ENCODE measurements at places on chromosomes 3 and 15.
A peak's percentile ranks its signal among the peaks of the same experiment; 100 is the strongest.

DNA sequence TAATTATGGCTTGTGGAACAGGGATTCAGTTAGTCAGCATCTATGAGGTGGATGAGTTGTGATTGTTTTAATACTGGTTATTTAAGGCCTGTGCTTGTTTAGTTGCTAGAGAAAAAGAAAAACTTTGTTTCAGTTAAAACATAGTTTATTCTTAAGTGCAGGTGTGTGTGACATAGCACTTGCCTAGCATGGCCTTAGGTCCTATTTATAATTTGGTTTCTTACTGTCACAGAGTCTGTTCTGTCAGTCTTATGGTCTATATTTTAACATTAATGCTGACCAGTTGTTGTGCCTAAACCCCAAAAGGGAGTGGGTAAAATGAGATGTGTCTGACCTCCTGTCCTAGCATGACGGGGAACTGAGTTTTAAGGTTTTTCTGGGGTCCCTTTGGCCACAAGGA lies 486.3 kb downstream of the ZIC1 start:
- no peaks in the 10 kb centered on the region for H3K4me1 ChIP-seq
- no peak overlapping the region for H3K27ac ChIP-seq
- H3K4me3 ChIP-seq, result no peak overlapping the region
- no peaks in the 10 kb centered on the region for H3K36me3 ChIP-seq

DNA sequence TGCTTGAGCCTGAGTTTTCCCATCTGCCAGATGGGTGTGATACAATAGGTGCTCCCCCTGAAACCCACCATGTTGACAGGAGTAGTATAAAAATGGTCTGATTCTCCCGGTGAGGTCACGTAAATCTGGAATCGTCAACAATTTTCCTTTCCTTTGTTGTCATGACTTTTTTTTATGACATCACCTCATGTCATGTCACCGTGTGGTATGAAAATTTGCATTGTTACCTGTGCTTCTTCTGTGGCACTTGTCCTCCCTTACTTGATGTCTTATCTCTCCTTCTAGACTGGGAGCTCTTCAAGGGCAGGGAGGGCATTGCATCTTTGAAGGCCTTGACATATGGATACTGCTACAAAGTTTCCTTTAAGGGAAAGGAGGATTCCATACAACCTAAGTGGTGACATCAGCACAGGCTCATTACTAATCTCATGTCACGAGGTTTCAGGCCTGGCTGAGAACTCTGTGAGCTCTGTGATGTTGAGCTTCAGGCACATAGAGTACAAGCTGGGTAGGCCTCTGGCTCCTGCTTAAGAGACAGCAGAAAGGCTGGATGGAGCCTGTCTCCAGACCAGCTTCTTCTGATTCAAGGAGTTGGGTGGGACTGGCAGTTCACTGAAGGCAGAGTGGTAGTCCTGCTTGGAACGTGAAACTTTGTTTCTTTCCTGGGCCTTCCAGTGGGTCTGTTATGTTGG lies 66.3 kb downstream of the LPP start:
- peak overlapping the region; percentile 92 for H3K27ac ChIP-seq
- H3K4me1 ChIP-seq, result peaks cover 89% of the 10 kb centered on the region
- peak overlapping the region; percentile 51 for H3K4me3 ChIP-seq
- H3K36me3 ChIP-seq, result no peaks in the 10 kb centered on the region

- H3K27ac ChIP-seq, result peak overlapping the region; percentile 63
- H3K36me3 ChIP-seq, result peaks cover 52% of the 10 kb centered on the region
- H3K4me1 ChIP-seq, result peaks cover 26% of the 10 kb centered on the region
- H3K27me3 ChIP-seq, result no peaks in the 10 kb centered on the region
These were observed 42.0 kb downstream of the UMPS start for GRCh38 chr3:124772081-124772831.

GRCh38 chr3:55526332-55527030 lies 39.4 kb upstream of the WNT5A start:
- no peaks in the 10 kb centered on the region for H3K4me1 ChIP-seq
- no peak for ATAC-seq
- no peaks in the 10 kb centered on the region for H3K36me3 ChIP-seq

DNA sequence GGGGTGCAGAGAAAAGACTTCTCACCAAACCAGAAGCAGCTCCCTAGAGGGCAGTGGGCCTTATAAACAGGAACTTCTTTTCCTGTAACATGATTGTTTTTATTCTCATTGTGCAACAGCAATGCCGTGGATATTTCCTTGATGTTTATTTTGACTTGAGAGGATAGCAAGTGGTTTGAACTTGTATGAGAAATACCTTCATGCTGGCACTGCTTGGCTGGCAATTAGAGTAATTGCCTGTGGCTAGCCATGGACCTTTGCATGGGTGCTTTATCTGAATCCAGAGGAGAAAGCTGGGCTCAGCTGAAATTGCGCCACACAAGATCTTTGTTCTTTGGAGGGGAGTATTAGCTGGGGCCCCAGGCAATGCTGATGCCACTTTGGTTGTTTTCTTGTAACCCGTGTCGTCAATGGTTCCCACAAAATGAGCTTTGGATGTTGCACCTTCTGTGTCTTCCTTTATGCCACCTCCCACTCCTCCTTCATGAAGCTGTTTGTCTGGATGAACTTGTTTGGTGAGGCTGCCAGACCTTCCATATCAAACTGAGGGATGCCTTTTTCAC lies 37.9 kb downstream of the CMTM8 start:
- no peaks in the 10 kb centered on the region for H3K27me3 ChIP-seq
- ATAC-seq, result no peak
- no peaks in the 10 kb centered on the region for H3K36me3 ChIP-seq
- no peaks in the 10 kb centered on the region for H3K4me1 ChIP-seq

DNA sequence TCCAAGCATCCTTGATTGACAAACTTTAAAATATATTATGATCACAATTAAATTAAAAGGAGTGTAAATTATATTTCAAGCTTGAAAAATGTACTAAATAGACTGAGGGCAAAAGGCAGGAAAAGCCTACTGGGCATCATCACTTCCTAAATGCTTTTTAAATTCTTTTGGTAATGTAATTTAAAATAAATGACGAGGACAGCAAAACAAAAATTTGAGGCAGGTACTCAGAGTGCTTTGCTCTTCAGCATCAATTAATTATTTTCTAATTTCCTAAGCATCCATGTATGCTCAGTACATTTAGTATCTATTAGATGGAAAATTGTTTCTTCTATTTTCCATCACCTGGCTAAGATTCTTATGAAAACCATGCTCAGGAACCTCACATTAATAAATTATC lies 5.2 kb downstream of the CBLB start:
- no peaks in the 10 kb centered on the region for H3K36me3 ChIP-seq
- H3K4me3 ChIP-seq, result no peak overlapping the region
- ATAC-seq, result no peak
- H3K4me1 ChIP-seq, result peaks cover 72% of the 10 kb centered on the region

GRCh38 chr3:23916152-23916885 lies 471 bp downstream of the NKIRAS1 start:
- H3K27me3 ChIP-seq, result no peaks in the 10 kb centered on the region
- H3K36me3 ChIP-seq, result peaks cover 33% of the 10 kb centered on the region

GRCh38 chr15:77076323-77076915 lies 5.5 kb upstream of the TSPAN3 start:
- no peak overlapping the region for H3K27ac ChIP-seq
- ATAC-seq, result no peak
- H3K4me1 ChIP-seq, result peaks cover under 1% of the 10 kb centered on the region
- H3K27me3 ChIP-seq, result no peaks in the 10 kb centered on the region
- H3K4me3 ChIP-seq, result no peak overlapping the region

- ATAC-seq, result no peak
- no peaks in the 10 kb centered on the region for H3K36me3 ChIP-seq
- no peaks in the 10 kb centered on the region for H3K27me3 ChIP-seq
- H3K27ac ChIP-seq, result no peak overlapping the region
- H3K4me3 ChIP-seq, result no peak overlapping the region
These were observed 55.9 kb downstream of the NGLY1 start for GRCh38 chr3:25727316-25727715.

DNA sequence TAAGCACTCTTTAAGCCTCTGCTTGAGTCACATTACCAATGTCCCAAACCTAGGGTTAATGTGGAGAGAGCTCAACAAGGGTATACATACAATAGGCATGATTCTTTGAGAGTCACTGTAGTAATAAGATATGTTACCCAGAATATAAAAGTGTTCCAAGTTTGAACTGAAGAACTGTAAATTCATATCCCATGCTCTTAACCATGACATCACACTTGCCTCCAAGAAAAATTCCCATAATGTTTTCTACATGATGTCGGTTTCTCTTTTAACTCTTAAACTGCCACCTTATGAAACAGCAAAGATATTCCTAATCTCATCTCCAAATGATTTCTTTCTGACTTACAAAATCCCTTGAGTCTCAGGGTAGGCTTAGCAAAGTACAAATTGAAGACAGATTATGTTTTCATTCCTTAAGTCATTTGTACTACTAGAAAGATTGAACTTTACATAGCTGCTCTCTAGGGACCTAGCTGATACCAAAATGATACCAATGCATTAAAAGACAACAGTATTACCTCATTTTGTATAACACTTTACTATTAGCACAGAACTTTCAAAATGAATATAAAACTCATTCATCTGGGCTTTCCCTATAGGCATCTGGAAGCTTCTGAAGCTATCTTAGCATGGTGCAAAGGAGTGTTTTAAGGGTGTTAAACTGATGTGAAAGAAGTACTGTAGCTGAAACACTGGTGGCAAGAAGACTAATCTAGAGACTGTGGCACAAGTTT lies 127.1 kb downstream of the KCNMB2 start:
- ATAC-seq, result no peak
- no peak overlapping the region for H3K27ac ChIP-seq
- no peak overlapping the region for H3K4me3 ChIP-seq
- H3K27me3 ChIP-seq, result no peaks in the 10 kb centered on the region

DNA sequence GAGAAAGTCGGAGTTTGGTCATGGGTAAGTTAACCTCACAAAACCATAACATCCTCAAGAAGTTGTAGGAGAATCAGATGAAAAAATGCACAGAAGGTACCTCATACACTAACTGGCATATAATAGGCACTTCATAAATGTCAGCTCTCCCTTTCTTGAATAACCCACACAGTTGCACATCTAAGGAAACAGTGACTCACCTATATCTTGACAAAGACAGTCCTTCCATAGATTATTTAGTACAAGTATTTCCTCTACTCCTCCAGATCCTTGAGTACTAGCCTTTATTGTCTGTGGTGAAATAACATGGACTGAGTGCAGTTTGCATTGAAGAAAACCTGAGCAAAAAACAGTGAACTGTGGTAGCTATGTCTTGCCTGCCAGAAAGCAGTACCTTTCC lies 46.6 kb downstream of the MAGI1 start:
- H3K27me3 ChIP-seq, result no peaks in the 10 kb centered on the region
- no peaks in the 10 kb centered on the region for H3K36me3 ChIP-seq
- H3K27ac ChIP-seq, result no peak overlapping the region
- no peak for ATAC-seq
- no peaks in the 10 kb centered on the region for H3K4me1 ChIP-seq
- H3K4me3 ChIP-seq, result no peak overlapping the region

DNA sequence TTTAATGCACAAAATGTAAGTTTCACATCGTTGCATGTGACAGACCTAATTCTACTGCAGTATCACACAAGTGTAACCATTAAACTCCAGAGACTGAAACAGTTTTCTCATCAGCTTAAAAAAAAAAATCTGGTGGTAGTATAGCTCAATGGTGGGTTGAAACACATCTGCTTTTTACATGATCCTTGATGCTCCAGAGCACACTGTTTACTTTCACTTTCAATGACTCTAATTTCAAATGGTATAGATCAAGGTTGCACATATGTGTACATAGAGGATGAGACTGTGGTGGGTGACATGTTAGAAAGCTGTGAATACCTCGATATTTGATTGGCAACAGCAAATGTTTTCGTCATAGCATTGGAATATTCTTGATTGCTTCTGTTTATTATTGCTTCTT lies 22.4 kb downstream of the MCTP2 start:
- H3K36me3 ChIP-seq, result no peaks in the 10 kb centered on the region
- H3K27ac ChIP-seq, result no peak overlapping the region
- H3K4me3 ChIP-seq, result no peak overlapping the region
- no peak for ATAC-seq

DNA sequence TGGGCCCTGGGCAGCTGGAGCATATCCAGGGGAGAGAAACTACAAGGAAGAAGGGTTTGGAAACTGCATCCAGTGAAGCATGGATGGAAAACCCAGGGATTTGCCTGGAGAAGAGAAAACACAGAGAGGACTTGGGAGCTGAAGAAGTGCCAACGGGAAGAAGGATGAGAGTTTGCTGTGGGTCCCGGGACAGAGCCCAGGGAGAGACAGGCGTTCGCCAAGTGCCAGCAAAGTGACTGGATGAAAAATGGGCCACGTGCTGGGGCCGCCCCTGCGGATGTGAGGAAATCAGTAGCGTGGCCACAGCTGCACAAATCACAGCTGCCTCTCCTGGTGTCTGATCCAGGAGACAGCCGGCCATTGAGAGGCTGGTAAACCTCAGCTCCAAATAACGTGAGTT lies 70.4 kb downstream of the HES1 start:
- H3K4me1 ChIP-seq, result no peaks in the 10 kb centered on the region
- H3K27me3 ChIP-seq, result peaks cover 22% of the 10 kb centered on the region
- peak; percentile 95 for ATAC-seq
- no peak overlapping the region for H3K4me3 ChIP-seq
- H3K27ac ChIP-seq, result no peak overlapping the region

GRCh38 chr3:164380156-164380555 lies 698.1 kb downstream of the SI start:
- no peak for ATAC-seq
- no peak overlapping the region for H3K4me3 ChIP-seq
- no peaks in the 10 kb centered on the region for H3K36me3 ChIP-seq
- H3K27ac ChIP-seq, result no peak overlapping the region
- H3K4me1 ChIP-seq, result no peaks in the 10 kb centered on the region
- H3K27me3 ChIP-seq, result no peaks in the 10 kb centered on the region

DNA sequence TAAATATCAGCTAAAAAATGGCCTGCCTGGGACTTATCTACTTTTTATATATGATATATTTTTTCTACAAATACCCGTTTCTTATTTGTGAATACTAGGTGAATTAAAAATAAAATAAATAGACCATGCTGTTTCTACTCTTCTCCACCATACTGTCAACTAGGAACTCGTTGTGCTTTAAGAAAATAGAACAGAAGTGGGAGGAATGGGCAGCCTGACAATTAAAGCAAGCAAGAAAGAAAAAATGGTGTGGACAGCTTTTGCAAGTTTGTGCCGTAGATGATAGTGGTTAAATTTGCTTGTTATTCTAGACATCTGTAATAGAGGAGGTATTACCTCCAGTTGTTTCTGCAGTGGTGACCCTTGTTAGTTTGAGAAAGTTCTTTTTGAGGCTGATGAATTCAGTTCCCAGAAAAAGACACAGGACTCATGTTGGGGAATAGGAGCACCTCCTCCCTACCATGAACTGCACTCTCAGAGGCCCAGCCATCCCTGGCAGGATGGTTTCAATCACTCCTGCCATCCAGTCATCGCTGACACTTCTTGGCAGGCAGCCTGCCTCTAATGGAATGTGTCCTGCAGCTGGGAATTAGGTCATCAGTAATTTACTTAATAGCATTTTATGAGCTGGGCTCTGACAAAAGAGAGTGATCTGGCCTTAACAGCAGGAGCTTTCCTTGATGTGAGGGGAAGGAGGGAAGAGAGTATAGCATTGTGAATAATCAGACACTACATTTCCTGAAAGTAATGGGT lies 105.0 kb upstream of the GAP43 start:
- no peaks in the 10 kb centered on the region for H3K27me3 ChIP-seq
- H3K4me1 ChIP-seq, result no peaks in the 10 kb centered on the region
- peak; percentile 61 for ATAC-seq
- H3K4me3 ChIP-seq, result no peak overlapping the region

All from gastroesophageal sphincter (tissue), 4 donors.